M059J (cell line): ENCODE measurements at places on chromosomes 12 and 14. TPM values are rescaled to one million over a fixed set of nuclear protein-coding genes. Genes with fewer than 3 reads are reported as not detected.
A peak's percentile ranks its signal among the peaks of the same experiment; 100 is the strongest.

NPFF gene
- total RNA-seq = not detected in 2 replicates

GYS2 gene
- total RNA-seq = not detected in 2 replicates

ADCY6 gene
- total RNA-seq = 7.1 and 16.3 TPM in 2 replicates

TRPV4 gene
- total RNA-seq = 0.44 and 0.81 TPM in 2 replicates

GARIN6 gene
- not detected in 2 replicates for total RNA-seq

- DNase-seq = peak; percentile 62
Observed at GRCh38 chr12:98574110-98574509, 19.4 kb upstream of the SLC25A3 start.

DNA sequence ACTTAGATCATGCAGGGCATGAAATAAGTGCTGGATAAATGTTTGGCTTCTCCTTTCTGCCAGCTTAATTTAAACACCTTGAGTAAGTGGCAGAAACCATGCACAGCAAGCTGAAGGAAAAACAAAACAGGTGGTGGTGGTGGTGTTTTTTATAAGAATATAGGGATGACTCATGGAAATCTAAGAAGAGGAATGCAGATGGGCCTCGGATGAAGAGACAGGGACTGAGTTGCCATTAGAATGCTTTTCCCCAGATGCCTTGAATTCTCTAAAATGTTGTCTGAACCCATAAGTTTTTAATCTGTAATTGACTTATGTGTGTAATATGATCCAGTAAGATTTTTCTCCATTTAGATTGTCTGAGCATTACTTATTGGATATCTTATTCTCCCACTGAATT, 93.1 kb upstream of the ZDHHC17 start:
- DNase-seq = peak; percentile 74

DNA sequence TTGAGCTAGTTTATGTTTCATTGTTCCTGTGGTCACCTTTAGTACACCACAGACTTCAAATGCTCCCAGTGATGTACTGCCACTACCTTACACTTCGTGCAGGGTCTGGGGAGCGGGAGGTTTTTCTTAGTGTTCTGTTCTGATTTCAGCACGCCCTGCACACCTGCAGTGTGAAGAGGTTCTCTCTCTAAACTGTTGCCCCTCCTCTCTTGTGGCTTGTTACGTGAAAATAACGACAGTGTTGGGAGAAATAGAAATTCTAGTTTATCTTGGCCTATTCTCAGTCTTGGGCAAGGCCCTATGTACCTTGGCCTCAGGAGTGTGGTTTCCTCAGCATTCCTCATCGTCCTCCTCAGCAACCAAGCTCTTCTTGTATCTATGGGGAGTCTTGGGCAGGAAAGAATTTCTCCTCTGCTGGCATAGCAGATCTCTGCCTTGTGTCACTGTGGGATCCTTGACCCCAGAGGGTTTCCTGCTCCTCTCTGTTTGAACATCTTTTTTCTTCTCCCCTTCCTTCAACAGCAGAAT, 48.6 kb downstream of the EIF2S3B start:
- DNase-seq = no peak

DNA sequence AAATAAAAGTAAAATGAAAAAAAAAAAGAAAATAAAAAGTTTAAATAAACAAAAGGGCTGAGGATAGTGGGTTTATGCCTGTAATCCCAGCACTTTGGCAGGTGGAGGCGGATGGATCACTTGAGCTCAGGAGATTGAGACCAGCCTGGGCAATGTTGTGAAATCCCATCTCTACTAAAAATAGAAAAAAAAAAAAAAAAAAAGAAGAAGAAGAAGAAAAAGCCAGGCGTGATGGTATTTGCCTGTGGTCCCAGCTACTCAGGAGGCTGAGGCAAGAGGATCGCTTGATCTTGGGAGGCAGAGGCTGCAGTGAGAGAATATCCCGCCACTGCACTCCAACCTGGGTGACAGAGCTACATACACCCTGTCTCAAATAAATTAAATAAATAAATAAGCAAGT, 3.9 kb downstream of the TAOK3 start:
- no peak for DNase-seq

DNA sequence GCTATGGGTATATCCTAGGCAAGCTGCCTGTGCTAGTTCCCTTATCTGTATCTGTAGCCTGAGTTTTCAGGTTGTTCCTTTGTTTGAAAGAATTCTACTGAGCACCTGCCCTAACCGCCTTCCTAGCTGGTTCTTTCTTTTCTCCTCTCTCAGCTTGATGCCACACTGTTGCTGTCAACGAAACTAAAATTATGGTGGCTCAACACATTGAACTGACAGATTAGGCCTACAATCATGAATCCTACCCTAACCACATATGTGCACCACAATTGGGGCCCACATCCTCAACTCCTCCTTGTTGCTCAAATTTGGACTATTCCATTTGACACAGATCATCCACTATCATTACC, 36.2 kb upstream of the RESF1 start:
- no peak for DNase-seq

- DNase-seq = peak; percentile 67
Observed at GRCh38 chr12:124910561-124911478, 3.6 kb downstream of the UBC start.

DNA sequence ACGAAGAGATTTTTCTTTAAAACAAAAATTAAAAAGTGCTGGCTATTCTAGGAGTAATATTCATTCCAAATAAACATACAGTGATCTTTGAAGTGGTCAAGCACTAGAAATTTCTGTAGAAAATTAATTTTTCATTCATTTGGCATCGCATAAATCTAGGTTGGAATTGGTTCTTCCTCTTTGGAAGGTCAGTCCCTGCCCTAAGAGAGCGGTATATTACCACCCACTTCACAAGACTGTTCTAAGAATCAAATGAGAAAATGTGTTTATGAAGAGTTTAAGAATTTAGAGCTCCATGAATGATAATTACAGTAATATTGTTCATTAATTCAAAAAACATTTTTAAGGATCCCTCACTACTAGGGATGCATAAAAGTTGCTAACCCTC, 444 bp upstream of the GEMIN2 start:
- DNase-seq = no peak

DNA sequence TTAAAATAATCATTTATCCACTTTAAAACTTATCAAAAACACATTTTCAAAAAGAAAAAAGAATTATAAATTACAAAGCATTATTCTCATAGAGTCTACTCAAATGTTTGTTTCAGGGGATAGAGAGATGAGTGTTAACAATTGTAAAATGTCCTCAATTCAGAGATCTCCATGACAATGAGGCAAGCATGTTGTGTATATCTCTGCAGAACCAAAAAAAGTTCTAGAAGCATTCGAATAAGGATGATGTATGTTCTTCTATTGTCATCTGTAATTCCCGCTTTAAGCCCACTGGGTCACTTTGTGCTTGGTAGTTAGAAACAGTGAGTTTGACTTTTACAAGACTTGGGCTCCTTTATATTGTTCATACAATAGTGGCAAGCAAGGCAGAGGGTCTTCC, 73.6 kb upstream of the CCDC198 start:
- no peak for DNase-seq

- no peak for DNase-seq
Observed at GRCh38 chr12:78959556-78959955, 95.0 kb downstream of the SYT1 start.

DNA sequence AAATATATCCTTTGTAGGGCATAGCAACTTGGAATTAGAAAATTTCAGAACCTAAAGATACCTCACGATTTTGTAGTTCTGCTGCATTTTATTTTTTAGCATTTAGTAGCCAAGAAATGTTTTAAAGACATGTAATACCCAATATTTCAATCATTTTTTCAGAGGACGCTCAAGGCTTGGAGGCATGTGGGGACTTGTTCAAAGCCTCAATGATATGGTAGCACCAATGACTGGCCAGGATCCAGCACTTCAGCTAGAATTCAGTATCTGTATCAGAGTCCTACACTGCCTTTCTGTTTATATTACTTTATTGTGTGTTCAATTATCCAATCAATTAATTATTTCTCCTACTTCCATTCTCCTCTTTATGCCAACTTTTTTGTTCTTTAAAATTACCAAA, 154.8 kb upstream of the NEDD1 start:
- no peak for DNase-seq

GRCh38 chr14:40413136-40413535, 980.9 kb upstream of the FBXO33 start:
- peak; percentile 0 for DNase-seq

- DNase-seq = no peak
Observed at GRCh38 chr14:68851078-68851477, 58.2 kb upstream of the ZFP36L1 start.

GRCh38 chr12:85975716-85976115, 101.6 kb downstream of the NTS start:
- no peak for DNase-seq

DNA sequence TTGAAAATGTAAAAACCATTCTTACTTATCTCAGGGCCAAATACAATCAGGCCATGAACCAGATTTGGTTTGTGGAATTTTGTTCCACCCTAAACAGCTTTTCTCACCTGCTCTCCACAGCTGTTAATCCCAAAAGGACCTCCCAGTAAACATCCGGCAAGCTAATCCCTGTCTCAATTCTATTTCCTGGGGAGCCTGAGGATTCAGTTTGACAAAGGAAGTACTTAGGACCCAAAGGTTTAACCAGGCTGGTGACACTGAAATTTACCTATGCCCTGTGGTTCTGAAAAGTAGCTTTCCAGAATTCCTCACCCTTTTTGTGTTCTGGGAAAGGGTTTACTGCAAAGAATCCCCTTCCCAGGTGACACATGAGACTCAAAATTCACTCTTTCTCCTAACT, 15.0 kb downstream of the CAPZA3 start:
- peak; percentile 7 for DNase-seq

GRCh38 chr12:95413576-95413975, 60.4 kb upstream of the METAP2 start:
- peak; percentile 39 for DNase-seq

DNA sequence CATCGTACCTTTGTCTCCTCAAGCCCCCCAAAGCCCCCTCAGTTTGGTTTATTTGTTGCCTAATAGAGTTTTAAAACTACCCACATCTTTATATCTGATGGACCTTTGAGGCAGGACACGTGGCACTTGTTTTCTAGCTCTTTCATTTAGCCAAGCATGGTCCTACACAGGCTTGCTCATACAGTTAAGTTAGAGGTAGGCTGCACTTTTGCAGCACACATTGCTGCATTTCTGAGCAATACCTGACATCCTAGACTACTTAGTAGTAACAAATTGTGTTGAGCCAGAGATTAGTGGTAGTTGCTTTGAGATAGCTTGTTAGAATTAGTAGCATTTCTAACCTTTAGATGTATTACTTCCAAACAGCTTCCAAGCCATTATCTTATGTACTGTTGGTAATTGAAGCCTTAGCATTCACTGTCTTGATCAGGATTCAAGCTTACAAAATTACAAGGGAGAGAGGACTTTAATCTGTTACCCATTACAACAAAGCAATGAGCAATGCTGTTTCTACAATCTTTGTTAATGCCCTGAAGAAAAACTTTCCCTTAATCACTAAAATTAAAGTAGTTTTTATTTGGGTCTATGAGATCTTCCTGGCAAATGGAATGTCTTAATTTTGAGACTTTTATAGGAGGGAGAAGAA, 96.6 kb downstream of the WNK1 start:
- DNase-seq = no peak

DNA sequence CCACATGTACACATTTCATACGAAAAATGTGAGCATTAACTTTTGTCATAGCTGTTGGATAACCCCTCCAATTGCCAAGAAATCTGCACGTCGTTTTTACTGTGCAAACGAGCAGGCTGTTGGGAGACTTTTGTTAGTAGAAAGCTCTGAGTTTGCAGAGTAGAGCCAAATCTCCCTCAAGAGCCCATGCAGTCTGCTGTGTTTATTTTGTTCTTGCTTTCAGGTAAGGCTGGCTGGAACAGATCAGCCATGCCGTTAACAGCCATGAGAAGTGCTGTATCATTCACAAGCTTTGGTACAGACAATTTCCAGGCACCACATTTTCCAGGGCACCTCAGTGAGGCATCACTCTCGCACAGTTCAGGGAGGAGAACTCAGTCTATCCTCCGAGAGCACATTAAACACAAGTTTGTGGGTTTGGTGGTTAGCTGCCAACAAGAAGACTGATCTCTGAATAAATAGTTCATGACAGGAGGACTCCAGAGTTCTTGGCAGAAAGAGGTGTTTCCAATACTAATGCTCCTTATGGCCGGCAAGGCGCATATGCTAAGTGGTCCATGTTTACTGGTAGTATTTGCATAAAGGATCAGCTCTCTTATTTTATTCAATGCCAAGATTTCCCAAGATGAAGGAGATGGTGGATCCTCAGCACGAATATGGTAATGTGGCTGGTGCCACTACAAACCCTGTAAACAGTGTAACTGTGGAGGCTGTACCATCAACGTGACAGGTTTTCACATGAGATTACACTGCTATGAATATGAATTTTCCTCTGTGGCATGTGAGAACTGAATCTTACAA, 30.3 kb upstream of the PELI2 start:
- peak; percentile 64 for DNase-seq

DNA sequence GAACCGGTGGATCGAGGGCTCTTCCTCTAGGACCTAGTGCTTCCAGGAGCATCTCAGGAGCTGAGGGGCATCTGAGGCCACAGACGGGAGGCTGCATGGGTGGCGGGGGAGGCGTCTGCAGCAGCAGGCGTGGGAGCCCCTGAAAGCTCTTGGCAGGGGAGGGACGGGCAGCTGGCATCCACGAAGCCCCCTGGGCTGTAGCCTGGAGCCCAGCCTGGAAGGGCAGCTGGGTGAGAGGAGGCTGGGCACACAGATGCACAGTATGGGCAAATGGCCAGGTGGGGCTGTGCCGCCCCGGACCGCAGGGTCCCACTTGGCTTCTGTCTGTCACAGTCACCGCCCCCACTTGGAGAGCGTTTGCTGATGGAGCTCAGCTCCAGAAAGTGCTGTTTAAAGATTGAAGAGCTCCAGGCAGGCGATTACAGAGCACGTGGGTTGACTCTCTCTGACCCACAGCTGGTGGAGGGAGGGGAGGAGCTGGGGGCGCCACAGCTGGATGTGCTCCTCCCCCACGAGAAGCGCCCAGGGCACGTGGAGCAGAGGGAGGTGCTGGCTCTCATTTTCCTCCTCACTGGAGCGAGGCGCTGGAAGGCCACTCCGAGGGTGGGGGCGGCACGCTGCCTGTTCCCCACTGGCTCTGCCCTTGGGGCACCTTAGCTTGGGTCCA, 155.0 kb upstream of the C14orf180 start:
- no peak for DNase-seq

GRCh38 chr12:90102957-90103652, 394.5 kb upstream of the ATP2B1 start:
- peak; percentile 41 for DNase-seq

DNA sequence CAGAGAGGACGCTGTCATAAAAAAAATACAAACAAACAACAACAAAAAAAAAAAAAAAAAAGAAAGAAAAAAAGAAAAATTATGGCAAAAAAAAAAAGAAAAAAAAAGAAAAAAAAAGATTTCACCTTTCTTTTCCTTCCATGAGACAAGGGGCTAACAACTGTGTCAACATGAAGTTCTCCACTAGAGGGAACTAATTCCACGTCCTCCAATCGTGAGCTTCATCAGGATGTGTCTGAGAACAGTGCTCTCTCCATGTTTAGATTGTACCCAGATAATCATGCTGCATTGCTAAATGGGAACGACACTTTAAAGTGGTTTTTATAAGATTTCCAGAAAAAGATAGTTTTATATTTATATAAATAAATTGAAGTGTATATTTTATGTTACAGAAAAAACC, 96.2 kb upstream of the PTPRB start:
- peak; percentile 75 for DNase-seq
